ENCODE measurements at places on chromosomes 11 and 22.

GRCh38 chr11:65552388-65552951 lies 5.7 kb downstream of the LTBP3 start:
- DNase-seq: no peak

DNA sequence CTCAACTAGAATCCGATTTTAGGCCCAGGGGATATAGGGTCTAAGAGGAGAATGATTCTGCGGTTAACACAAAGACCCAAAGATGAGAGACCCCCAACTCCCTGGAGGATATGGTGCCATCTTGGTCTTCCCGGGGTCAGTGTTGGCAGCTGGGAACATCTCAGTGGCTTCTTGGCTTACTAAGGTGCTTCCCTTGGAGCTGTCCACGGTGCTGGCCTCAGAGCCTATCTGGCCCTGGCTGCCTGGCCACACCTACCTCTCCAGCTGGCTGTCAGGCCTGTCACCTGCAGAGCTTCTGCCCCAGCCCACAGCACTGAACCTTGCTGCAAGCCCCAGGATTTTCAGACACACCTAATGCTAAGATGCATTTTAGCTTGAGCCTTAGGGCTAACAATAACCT lies 70.7 kb upstream of the THY1 start:
- DNase-seq: peak; percentile 20

DNA sequence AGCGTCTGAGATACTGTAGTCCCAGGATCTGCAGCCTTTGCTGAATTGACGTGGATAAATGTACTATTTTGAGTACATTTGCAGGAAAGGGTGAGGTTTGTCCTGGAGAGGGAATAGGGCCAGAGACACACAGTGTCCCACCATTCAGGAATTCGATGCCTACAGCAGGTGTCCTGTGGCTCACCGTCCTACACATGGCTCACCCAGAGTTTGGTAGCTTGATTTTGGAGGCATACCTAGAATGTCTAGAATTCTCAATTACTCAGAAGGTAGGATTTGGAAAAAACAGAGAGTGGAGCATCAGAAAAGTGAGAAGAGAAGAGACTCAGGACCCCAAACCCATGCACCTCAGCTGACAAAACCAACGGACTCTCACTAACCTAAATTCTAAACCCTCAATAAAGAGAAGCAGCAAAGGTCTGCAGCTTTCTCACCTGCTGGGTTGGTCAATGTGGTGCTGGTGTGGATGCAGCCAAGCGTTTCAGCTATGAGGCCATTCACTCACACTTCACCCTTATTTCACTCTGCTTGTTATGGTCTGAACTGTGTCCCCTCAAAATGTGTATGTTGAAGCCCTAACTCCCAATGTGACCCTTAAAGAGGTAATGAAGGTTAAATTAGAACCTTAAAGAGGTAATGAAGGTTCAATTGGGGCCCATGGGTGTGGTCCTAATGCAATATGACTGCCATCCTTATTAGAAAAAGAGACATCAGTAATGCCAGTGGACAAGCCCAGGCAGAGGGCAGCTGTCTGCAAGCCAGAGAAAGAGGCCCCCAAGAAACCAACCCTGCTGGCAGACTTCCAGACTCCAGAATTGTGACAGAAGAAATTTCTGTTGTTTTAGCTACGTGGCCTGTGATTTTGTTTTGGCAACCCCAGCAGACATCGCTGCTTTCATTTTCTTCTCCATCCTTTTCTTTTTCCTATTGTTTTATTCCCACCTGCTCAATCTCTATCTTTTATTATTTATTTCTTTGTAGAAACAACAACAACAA lies 187.8 kb downstream of the SNX19 start:
- no peak for DNase-seq

- DNase-seq: no peak
Measured at GRCh38 chr22:50276143-50276542, 6.0 kb upstream of the MAPK11 start.

- DNase-seq: no peak
Measured at GRCh38 chr22:47206164-47206563, 443.7 kb downstream of the TBC1D22A start.

- no peak for DNase-seq
Measured at GRCh38 chr11:10413268-10413667, 41.8 kb upstream of the AMPD3 start.

GRCh38 chr22:46251816-46252380 lies 1.8 kb upstream of the CDPF1 start:
- no peak for DNase-seq

Measured in NCI-H2029 treated with DMSO at 0.1 percent for 48 hours (cell line).